HCT116 (cell line): ENCODE measurements at places on chromosomes 5 and 9.

GRCh38 chr5:37575541-37576489 lies 196.7 kb downstream of the WDR70 start:
- no peaks in the 10 kb centered on the region for H3K27me3 ChIP-seq
- DNase-seq: no peak
- H3K36me3 ChIP-seq: no peaks in the 10 kb centered on the region
- no peaks in the 10 kb centered on the region for H3K4me1 ChIP-seq

DNA sequence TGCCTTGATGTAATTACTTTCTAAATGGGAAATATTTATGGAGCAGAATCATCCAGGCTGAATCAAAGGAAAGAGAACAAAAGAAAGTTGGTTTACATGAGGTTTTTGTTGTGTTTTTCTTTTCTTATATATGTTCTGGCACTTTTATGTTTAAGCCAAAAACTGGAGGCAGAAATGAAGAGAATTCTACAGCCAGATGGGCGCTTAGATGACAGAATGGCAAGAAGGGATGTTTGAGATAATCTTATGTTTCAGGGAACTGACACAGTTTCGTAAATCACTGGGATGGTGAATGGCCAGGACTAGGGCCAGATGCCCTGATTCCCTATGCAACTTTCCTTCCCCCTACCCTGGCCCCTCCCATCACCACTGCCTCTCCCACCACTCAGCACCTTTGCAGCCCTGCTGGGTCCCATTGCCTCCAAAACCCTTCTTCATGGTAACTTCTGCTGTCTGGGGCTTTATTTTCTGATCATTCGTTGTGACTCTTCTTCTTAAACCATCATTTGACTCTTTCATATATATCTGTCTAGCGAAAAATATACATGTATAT lies 111.8 kb downstream of the EFNA5 start:
- no peak for DNase-seq
- no peaks in the 10 kb centered on the region for H3K27me3 ChIP-seq
- H3K36me3 ChIP-seq: no peaks in the 10 kb centered on the region
- peaks cover 15% of the 10 kb centered on the region for H3K4me1 ChIP-seq
- no peak overlapping the region for H3K4me3 ChIP-seq
- no peak overlapping the region for H3K27ac ChIP-seq

DNA sequence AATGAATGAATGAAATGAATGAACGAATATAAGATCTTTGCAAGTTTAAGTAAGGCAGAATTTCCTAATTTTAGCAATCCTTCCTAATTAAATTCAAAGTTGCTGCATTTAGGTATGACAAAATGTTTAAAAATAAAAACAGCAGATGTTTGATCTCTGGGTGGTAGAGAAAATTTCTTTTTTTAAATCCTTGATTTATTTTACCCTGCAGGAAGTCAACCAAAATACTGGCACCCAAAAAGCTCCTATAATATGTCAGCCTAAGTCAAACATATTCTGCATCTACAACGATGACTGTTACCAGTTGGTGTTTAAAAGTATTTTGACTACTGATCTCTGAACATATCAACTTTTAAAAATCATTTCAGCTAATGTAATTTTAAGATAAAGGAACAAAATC lies 58.4 kb downstream of the TTC39B start:
- H3K27ac ChIP-seq: no peak overlapping the region
- no peaks in the 10 kb centered on the region for H3K36me3 ChIP-seq
- peaks cover 6% of the 10 kb centered on the region for H3K4me1 ChIP-seq
- no peak for DNase-seq
- no peaks in the 10 kb centered on the region for H3K27me3 ChIP-seq

DNA sequence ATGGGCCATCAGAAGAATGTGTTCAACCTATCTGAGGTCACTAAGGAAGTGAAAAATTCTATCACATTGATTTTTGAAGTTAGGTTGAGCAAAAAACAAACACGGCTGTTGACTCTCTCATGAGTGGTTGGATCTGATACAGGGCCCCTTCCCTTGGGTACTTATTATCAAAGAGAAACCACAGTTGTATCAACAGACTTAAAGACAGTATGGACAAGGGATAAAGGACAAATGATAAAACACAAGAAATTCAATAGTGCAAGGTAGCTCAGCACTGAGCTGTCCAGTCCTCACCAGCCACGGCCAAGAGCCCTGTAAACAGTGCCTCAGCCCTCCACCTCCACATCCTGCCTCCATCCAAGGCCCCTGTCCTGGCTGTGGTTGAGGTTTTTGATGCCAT lies 86.9 kb downstream of the UBE2QL1 start:
- no peaks in the 10 kb centered on the region for H3K4me1 ChIP-seq
- H3K36me3 ChIP-seq: no peaks in the 10 kb centered on the region
- H3K27ac ChIP-seq: no peak overlapping the region
- peaks cover 42% of the 10 kb centered on the region for H3K27me3 ChIP-seq

- H3K27ac ChIP-seq: no peak overlapping the region
- H3K27me3 ChIP-seq: no peaks in the 10 kb centered on the region
- H3K4me3 ChIP-seq: no peak overlapping the region
- DNase-seq: no peak
- peaks cover 3% of the 10 kb centered on the region; the same call in 1 of the 2 replicates for H3K4me1 ChIP-seq
These were observed 12.4 kb upstream of the CCDC112 start for GRCh38 chr5:115308815-115309214.

DNA sequence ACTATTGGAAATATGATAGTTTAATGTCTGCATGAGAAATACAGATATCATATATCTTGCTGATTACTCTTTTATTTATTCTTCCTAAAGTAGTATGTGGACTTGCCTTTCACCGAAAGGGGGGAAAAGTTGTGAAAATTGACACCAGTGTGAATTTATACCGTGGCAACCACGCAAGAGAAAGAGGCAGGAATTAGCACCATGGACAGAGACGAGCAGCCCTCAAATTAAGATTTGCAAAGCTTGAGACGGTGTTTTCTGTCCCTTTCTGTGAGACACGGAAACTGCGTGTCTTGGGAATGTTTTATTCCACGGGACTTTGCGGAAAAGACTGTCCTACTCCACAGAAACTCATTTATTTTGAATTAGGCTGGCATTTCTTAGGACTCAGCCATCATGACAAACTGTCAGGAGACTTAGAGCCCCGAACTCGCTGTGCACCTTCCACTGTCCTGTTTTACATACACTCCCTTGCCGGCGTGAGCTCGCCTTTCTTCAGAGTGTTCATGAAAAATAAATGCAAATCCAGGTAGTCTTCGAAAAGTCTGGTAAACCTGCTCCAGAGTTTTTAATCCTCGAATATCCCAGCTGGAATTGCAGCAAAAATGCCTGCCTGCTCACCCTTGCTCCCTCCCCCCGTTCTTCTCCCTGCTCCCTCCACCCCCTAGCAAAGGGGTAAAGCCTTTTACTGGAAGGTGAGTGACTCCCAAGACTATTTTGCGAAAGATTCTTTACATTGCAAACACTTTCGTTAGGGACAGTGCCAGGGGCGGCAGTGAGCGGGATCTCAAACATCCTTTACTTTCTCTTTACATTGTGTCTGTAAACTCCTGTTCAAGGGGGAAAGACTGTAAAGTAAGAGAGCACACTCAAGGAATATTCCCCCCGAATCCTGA lies 3.8 kb upstream of the ELAVL2 start:
- no peaks in the 10 kb centered on the region for H3K4me1 ChIP-seq
- no peak overlapping the region for H3K4me3 ChIP-seq
- H3K27me3 ChIP-seq: no peaks in the 10 kb centered on the region

- H3K4me3 ChIP-seq: no peak overlapping the region
- no peaks in the 10 kb centered on the region for H3K4me1 ChIP-seq
- H3K27me3 ChIP-seq: no peaks in the 10 kb centered on the region
- H3K36me3 ChIP-seq: peaks cover 30% of the 10 kb centered on the region
These were observed 9.7 kb downstream of the RNF44 start for GRCh38 chr5:176527246-176528222.

DNA sequence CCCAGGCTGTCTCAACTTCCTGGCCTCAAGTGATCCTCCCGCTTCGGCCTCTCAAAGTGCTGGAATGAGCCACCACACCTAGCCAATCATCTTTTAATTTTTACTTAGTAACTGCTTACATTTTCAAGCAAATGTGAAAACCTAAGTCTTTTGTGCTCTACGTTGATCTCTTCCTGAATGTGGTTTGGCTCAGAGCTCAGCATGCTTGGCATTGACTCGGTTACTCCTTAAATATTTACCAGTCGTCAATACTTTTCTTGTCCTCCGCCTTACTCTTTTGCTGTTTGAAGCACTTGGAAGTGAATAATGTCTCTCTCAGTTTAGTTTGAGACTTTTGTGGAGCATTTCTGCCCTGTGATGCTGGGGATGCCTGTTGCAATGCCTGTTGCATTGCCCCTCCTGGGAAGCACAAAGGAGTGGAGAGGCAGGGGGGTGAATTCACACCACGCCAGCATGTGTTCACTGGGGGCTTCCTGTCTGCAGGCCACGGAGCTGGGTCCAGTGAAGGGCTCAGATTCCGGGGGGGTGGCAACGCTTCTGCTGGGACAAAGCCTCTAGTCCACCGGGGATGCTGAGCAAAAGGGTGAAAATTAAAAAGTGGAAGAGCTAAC lies 13.1 kb upstream of the TENT4A start:
- no peak for DNase-seq
- no peak overlapping the region for H3K27ac ChIP-seq
- no peaks in the 10 kb centered on the region for H3K27me3 ChIP-seq
- H3K4me3 ChIP-seq: no peak overlapping the region

DNA sequence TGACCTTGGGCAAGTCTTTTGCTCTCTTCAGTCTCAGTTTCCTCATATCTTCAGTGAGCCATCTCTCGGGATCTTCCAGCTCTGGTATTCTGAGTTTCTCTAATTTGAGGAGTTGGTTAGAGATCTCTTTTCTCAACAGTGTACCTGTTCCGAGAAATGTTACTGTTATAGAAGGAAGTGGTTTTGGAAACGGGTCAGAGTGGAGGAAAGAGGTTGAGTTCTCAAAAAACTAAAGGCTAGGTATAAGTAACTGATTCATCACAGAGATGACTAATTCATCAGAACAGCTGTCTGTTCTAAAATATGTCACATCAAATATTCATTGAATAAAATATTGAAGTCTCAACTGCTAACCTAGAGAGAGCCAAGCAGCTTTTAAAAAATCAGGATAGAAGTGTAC lies 106.6 kb downstream of the PALM2AKAP2 start:
- H3K27ac ChIP-seq: no peak overlapping the region
- no peaks in the 10 kb centered on the region for H3K4me1 ChIP-seq
- no peaks in the 10 kb centered on the region for H3K27me3 ChIP-seq
- DNase-seq: no peak
- no peak overlapping the region for H3K4me3 ChIP-seq
- no peaks in the 10 kb centered on the region for H3K36me3 ChIP-seq

GRCh38 chr5:91849069-91849468 lies 466.0 kb upstream of the ARRDC3 start:
- no peaks in the 10 kb centered on the region for H3K27me3 ChIP-seq
- DNase-seq: no peak
- H3K4me1 ChIP-seq: peaks cover 12% of the 10 kb centered on the region; the same call in 1 of the 2 replicates
- H3K27ac ChIP-seq: no peak overlapping the region
- H3K4me3 ChIP-seq: no peak overlapping the region
